ENCODE measurements at places on chromosomes 16 and 17.

DNA sequence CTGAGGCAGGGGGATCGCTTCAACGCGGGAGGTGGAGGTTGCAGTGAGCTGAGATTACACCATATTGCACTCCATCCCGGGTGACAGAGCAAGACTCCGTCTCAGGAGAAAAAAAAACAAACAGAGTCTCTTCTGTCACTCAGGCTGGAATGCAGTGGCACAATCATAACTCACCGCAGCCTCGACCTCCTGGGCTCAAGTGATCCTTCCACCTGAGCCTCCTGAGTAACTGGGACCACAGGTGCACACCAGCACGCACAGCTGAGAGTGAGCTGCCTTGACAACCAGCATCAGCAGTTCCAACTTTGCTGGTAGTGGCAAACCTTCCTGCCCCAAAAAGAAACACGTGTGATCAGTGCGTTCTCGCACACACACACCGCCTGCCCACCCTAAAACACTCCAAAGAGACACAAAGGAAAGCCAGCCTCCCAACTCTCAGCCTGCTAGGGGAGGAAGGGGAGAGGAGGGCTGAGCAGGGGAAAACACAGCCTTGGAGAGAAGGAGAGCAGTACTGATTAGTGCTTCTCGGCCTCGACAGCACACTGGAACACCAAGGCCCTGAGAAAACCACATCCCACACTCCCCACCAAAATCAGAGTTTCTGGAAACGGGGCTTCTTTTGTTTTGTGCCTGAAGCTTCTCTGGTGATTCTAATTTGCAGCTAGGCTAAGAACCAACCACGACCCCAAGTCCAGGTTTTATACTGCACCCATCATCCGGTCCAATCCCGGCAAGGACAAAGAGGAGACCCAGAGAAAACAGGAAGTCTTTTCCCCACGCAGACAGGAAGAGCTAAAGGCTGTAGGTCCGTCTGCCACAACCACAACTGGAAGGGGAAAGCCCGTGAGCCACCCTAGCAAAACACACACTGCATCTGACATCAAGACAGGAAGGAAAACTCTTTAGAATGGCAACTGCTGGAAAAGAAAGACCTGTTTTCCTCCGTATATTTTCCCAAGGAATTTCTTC lies 28.8 kb downstream of the ZCCHC14 start:
- DNase-seq = peak; percentile 45

DNA sequence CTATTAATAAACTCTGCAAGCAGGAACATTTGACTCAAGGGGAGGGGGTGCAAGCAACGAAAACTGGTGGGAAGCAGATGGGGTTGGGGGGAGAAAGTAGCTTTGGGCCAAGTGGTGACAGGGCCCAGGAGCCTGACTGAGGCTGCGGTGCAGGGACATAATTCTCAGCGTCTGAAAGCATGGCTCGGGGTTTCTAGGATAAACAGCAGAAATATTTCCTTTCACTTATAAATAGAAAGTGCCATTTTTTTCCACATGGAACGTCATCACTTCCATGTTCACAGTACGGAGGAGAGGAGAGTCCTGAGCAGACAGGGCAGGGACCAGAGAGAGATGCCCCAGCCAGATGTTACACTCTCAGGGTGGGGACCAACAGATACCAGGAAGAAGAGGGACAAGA lies 197.1 kb downstream of the ZFHX3 start:
- no peak for DNase-seq

DNA sequence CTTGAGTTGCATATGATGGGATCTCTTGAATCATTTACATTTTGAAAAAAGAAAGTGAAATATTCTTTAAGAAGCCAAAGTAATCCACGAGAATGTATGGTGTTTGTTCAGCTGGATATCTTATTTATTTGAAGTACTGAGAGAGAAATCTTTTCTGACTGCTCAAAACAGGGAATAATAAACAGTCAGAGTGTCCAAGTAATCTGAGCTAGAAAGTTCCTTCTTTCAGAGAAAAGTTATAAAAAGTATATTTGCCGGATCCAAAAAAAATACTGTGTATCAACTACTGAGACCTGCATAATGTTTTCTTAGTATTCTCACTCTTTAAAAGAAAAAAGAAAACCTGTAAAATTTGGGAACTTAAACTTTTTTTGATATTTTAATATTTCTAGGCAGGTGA lies 350.8 kb downstream of the WWOX start:
- no peak for DNase-seq

DNA sequence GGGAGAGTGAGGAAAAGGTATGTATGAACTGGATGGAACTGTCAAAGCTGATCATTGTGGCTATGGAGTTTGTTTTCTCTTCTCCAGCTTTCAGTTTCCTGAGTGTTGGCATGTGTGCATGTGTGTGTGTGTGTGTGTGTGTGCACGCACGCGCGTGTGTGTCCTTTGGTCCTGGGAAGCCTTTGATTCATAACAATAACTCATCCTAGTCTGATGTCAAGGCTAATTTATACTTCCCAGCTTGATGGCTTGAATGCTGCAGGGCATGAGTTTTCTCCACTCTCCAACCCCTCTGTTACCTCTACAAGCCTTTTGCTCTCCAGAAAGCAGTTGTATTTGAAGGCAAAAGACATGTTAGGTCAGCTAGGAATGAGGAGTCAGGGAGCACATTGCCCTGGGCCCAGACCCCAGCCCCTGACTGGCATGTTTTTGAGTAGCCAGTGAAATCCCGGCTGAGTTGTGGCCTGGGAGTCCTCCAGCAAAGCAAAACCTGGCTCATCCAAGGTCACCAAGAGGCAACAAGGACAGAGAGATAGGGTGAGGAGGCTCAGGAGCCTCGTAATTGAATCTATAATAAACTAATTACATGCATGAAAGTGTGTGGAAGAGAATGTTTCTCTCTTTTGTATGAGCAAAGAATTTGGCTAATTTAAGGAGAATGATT lies 8.9 kb upstream of the CDC42EP4 start:
- DNase-seq = no peak

- no peak for DNase-seq
These were observed 26.0 kb upstream of the MPHOSPH6 start for GRCh38 chr16:82195917-82196494.

DNA sequence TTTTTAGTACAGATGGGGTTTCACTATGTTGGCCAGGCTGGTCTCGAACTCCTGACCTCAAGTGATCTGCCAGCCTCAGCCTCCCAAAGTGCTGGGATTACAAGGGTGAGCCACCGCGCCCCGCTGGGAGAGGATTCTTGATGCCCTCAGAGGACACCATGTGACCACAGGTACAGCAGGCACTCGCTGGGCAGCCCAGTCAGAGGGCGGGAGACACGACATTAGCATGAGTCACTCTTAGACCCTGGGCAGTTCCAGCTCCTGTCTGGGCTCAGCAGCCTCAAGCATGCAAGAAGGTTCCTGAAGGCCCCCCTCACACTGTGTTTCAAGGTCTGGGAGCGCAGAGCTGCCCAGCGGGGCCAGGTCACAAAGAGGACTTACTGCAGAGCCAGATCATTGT lies 11.9 kb downstream of the STAC2 start:
- no peak for DNase-seq

DNA sequence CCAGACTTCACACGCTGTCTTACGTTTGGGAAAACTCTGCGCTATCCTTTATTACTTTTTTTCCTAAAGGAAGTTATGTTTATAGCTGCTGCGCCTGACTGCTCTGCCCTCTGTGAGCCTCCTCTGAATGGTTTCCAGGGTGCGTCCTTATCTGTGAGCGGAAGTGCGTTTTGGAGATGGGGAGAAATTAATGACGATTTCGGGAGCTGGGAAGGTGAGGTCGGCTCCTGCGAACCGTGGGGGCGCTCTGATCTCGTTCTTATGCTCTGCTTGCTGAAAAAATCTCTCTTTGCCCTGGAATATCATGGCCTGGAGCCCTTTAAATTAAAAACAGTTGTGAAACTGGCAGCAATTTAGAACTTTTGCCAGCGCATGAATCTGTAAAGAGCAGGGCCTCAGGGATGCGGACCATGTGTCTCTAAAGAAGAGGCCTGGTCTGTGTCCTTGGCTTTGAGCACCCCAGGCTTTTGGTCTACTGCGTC lies 135.7 kb upstream of the ZFHX3 start:
- DNase-seq = no peak

DNA sequence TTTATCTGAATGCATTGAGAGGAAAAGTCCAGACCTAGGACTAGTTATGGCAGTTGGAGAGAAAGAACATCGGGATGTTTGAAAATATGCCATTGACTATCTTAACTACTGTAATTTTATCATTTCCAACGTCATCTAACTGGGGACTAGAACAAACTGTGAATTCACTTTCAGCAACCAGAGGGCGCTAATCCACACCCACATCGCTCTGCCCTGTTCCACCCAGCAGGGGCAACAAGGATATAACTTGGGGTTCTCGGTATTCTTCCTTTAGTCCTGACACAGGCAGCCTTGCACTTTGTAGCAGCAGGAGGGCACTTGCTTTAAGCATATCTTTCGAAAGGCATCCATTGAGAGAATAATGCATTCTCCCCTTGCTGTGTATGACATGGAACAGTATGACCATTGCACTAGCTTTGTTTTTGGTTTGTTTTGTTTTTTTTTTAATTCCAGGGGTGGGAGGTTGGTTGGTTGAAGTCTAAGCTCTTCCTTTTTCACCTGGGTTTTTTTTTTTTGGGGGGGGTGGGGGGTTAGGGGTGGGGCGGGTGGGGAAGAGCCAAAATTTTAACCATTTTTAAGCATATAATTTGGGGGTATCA lies 31.5 kb downstream of the SIAH1 start:
- DNase-seq = peak; percentile 68

DNA sequence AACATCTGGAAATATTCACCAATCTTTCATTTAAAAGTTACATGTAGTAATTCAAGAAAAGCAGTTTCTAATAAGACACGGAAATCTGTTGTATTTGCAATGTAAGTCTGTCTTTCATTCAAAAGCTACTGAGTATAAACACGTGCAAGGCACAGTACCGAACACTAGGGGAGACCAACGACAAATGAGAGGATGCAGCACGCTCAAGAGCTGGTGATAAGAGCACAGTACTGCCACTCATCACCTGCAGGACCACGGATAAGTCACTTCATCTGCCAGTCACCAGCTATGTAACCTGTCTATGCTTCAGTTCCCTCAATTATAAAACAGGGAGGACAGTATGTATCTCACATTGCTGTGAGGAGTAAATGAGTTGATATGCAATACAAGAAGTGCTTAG lies 67.1 kb downstream of the CLEC18A start:
- peak; percentile 37 for DNase-seq

GRCh38 chr17:44218344-44219107 lies 949 bp downstream of the UBTF start:
- DNase-seq = peak; percentile 87

DNA sequence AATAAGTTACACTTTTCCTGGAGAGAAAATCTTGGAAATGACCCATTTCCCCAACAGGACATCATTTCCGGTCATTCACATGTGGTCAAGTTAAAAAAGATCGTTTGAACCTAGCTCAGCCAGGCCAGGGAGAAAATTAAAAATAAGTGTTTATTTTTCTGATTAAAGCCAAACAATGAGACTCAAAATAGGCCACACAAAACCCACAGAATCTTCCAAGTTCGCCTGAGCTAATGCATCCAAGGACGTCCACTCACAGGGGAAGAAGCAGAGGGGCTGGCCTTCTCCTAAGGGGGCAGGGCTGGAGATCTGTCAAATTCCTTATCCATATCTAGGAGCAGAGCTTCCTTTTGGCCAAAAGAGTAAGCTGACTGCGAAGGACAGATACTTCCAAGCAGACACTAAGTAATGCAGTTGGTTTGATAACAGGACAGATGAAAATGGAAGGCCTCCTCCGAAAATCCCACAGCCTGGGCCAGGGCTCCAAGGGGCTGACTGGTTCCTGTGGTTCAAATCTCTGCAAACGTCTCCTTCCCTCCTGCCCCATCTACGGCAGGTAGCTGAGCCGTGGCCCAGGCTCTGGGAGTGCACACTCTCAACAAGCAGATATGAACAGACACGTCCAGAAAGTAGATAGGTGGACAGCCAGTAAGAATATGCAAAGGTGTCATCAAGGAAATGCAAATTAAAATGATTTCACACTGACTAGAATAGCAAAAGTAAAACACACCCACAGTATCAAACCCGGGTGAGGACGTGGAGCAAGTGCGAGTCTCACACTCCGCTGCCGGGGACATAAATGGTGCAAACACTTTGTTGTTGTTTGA lies 98.5 kb downstream of the MRM3 start:
- DNase-seq = no peak

- no peak for DNase-seq
These were observed 30.8 kb downstream of the MAP3K3 start for GRCh38 chr17:63653050-63653449.

DNA sequence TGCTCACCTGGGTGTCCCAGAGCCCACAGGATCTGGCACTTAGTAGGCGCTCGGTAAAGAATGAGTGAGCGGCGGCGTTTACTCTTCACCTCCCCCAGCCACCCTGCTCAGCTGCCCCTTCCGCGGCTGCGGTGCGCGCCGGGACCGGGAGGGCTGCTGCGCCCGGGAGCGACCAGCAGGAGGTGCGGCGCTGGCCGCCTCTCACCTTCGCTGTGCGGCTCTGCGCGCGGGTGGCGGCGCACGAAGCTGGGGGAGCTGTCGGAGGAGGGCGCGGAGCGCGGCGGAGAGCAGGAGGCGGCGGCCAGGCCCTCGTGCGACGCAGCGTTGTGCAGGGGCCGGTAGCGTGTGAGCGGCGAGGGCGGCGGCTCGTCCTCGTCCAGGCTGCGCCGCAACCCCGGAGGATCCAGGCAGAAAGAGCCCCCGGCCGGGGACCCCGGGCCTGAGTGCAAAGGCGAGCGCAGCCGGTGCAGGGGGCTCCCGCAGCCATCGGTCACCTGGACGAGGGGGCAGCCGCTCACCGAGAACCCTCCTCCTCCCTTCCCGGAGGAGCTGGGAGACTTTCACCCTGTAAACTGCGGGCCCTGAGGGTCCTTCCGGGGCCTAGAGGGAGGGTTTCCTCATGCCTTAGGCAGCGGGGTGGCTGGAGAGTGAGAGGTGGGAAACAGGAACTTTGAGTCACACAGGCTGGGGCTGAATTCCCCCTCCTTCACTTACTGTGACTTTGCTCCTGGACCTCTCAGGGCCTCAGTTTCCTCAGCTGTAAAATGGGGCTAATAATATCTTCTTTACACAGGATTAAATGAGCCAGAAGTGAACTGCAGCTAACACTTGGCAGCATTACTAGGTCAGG lies 12.5 kb downstream of the SAMD14 start:
- DNase-seq = peak; percentile 67

- DNase-seq = peak; percentile 42
These were observed 28.4 kb upstream of the TMC5 start for GRCh38 chr16:19389246-19389645.

All from stimulated activated CD4-positive, alpha-beta T cell treated with anti-CD3 and anti-CD28 coated beads, Interleukin-1b, Interleukin-23, amount 100 ng/mL, for 48 hours (primary cell).